ENCODE measurements at places on chromosomes 16 and 17.

DNA sequence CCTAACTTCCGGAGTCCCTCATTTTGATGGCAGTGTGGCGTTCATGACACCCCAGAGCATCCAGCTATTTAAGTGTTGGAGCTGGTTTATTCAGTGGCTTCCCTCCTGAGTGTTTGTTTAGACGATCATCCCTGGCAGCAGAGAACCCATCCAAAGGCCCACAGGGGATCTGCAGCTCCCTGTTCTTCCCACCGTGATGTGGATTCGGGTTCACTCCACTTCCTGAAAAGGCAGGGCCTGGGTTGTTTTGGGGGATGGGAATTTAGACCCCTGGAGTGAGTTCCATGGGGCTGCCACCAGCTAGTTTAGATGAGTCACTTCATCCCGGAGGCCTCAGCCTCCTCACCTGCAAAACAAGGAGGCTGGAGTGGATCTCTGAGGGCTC, 2.3 kb downstream of the KSR1 start:
- DNase-seq: no peak

DNA sequence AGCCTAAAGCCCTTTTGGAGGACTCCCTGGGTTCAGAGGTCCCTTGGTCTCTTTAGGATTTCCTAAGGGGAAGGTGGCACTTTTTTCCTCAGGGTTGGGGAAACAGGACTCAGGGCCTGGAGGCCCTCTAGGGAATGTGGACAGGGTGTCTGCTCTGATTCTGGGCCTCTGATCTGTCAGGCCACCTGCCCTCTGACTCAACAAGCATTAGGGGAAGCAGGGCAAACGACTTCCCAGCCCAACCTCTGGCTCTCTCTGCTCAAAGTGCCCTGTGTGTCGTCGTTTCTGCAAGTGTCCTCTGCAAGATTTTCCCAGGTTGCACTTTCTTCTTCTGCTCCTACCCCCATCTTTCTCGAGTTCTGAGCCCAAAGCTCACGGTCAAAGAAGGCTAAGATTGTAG, 6.6 kb upstream of the IGFBP4 start:
- no peak for DNase-seq

GRCh38 chr16:61862221-61863155, 173.8 kb downstream of the CDH8 start:
- peak; percentile 1 for DNase-seq

DNA sequence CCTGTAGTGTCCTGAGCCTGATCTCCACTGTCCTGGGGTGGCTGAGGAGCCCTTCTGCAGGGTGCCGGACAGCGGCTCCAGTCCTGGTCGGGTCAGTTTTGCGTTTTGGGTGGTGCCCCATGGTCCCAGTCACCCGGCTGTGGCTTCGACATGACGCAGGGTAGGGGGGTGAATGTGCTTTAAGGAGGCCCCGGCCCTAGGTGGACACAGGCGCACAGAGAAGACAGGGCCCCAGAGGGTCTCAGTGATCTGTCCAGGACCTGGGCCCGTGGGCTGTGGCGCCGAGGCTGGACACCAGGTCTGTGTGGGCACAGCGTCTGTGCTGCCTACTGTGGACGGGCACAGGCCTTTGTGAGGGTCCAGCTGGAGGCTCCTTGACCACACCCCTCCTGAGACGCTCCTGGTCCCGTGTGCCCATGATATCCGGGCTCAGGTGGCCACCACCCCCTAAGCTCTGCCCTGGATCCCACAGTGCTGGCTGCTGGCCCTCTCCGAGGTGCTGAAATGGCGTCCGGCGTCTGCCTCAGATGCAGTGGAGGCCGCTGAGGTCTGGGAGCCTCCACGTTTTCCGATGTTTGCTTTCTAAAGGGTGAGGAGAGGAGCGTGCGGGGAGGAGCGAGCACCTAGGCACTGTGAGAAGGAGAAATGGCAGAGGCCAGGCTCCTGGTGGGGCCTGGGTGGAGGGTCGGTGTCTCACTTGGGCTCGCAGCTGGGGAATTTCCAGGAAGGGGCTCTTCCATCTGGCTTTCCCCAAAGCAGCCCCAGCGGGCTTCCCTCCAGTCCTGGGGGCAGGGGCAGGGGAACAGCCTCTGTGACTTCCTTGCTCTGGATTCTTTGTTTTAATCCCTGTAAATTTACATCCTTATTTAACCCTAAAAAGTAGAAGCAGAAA, 56.1 kb upstream of the ACSF3 start:
- DNase-seq: no peak

DNA sequence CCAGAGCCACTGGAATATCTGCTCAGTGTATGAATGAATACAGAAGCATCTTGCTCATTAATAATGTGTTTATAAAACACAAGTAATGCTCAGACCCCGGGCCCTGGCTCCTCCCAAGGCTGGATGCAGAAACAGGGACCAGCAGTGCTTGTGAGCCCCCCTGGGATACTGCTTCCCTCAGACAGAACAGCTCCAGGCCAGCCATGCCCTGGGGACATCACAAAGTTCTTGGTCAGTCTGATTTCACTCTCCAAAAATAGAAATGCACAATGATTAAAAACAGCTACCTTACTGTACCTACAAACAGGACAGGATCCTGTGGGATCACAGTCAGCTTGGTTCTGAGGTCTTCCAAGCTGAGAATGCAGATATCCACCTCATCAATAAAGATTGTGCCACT, 68.2 kb downstream of the ABCC12 start:
- DNase-seq: no peak

- DNase-seq: no peak
These were observed 9.1 kb downstream of the TMEM208 start for GRCh38 chr16:67235816-67236562.

GRCh38 chr17:12826431-12826830, 37.1 kb downstream of the ARHGAP44 start:
- DNase-seq: no peak

DNA sequence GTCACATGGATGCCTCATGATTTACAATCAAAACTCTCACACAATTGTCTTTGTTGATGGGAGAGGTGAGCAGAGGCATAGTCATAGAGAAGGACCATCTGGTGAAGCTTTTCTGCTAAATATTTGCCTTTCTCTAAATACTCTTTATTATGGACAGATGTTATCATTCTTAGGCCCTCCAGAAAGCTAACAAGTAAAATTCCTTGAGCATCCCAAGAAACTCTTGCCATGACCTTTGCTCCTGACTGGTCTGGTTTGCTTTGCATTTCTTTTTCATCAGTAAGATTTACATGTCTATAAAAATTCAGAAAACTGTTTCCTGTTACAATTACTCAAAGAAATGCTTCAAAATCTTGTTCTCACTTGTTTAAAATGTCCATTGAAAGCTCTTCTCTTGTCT, 1336.6 kb upstream of the CDH8 start:
- DNase-seq: no peak
